ENCODE measurements at places on chromosomes 6 and 20.

GRCh38 chr6:112639391-112639831 is 292.3 kb downstream of the RFPL4B start:
- DNase-seq = peak; percentile 16

- no peak for DNase-seq
These were observed 17.5 kb downstream of the TGM3 start for GRCh38 chr20:2313316-2313715.

DNA sequence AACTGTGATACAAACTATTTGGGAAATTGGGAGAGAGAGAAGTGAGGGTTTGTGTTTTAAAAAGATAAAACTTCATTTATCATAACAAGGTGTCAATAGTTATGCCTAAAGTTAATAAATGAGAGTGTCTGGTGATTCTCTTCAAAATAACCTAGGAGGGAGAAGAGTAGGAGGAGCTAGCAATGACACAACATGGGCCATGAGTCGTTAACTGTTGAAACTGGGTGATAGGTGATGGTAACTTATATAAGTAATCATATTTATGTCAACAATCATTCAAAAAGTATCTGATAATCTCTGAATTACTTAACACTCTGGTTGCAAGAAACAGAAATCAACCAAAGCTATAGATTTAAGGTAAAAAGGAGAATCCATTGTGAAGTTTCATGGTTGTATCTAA is 46.8 kb upstream of the INSM1 start:
- DNase-seq = no peak

- no peak for DNase-seq
These were observed 118.1 kb downstream of the FAM120B start for GRCh38 chr6:170424604-170425126.

DNA sequence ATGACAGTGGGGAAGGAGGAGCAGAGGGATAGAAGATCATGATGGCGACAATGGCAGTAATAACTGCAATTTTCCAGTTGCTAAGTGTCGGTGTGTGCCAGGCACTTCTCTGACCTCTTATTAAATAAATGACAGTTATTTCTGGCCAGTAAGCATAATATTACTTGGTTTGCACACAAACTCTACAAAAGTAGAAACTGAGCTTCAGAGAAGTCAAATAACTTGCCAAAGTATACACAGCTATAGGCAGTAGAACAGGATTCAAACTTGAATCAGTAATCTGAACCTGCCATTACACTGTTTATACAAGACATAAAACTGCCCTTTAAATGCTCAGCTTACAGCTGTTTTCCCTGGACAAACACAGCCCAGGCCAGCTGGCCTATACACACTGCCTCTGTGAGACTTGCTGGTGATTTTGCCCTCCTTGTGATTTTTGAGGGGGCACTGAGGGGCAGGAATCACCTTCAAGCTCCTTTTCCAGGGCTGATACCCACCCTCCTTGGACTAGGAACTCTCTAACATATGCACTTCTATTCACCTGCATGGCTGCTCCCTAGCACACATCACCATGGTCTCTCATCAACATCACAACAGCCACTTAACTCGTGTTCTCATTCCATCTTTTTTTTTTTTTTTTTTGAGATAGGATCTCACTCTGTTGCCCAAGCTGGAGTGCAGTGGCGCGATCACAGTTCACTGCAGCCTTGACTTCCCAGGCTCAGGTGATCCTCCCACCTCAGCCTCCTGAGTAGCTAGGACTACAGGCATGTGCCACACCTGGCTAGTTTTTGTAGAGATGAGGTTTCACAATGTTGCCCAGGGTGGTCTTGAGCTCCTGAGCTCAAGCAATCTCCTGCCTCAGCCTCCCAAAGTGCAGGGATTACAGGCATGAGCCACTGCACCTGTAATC is 63.6 kb downstream of the SLC23A2 start:
- no peak for DNase-seq
